ENCODE measurements at places on chromosomes 3 and 15.

GRCh38 chr3:14474363-14475081 lies 65.6 kb downstream of the GRIP2 start:
- DNase-seq, result no peak

GRCh38 chr3:66885326-66886000 lies 112.6 kb upstream of the KBTBD8 start:
- no peak for DNase-seq

- no peak for DNase-seq
Measured at GRCh38 chr3:31041161-31041978, 146.9 kb upstream of the GADL1 start.

DNA sequence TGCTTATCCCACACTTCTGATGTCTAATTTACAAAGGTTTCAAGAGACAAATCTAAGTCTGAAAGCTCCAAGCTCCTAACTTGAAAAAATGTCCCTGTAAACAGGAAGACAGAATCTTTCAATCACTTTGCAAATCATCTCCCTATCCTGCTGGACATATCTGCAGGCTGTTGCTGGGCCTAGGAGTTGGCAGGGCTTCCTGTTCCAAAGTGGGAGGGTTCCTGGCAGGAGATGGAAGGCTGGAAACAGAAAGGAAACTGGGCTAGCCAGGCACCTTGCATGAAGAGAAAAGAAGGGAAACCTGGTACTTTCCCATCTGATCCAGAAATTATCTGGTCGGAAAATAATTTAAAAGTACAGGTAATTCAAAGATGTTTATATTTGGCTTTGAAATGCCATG lies 227.3 kb upstream of the IL12A start:
- no peak for DNase-seq

DNA sequence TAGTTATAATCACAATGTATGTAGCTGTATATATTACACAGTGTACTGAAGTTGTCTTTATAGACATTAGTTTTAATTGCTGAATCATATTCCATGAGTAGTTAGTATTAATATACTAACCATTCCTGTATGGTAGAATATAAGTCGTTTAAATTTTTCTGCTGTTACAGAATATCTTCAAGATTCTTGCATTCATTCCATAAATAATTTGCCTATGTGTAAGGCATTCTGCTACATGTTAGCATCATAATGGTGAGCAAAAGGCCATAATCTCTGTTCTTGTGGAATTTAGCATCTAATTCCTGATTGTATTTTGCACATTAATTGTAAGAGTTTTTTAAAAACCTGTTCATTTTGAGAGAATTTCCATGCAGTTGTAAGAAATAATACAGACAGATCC lies 14.1 kb downstream of the GYG1 start:
- no peak for DNase-seq

GRCh38 chr15:63514531-63514943 lies 10.1 kb downstream of the USP3 start:
- no peak for DNase-seq

DNA sequence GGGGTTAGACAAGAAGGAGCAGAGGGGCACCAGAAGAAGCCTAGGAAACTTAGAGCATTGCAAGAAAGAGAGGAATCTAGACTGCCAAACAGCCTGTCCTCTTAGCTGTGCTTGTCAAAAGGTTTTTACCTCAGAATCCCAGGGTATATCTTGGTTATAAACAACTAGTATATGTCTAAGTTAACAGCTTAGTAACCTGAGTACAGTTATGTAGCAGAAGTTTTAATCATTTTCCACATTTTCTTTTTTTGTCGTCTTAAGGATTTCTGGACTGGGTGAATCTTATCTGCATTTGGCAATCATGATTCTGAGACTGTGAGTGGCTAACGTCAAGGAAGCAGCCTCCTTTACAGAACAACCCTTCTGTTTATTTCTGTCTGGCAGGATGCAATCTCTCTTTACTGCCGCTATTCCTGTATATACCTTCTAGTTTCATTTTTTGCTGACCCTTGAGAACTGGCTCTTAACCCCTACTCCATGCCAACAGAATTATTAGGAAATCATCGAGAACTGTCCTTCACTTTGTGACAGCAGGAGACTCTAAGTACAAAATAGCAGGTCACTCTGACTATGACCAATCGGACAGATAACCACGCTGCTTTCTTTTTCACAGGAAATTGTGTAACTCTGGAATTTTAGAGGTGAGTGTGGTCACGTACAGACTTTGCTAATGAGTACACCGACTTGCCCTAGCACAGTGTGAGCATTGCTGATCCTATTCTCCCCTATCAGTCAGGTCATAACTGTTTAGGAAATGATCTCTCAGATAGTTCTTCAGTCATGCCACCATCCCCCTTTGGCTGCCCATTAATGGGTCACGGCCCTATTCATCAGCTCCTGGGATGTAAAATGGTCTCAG lies 3.3 kb upstream of the CP start:
- no peak for DNase-seq

DNA sequence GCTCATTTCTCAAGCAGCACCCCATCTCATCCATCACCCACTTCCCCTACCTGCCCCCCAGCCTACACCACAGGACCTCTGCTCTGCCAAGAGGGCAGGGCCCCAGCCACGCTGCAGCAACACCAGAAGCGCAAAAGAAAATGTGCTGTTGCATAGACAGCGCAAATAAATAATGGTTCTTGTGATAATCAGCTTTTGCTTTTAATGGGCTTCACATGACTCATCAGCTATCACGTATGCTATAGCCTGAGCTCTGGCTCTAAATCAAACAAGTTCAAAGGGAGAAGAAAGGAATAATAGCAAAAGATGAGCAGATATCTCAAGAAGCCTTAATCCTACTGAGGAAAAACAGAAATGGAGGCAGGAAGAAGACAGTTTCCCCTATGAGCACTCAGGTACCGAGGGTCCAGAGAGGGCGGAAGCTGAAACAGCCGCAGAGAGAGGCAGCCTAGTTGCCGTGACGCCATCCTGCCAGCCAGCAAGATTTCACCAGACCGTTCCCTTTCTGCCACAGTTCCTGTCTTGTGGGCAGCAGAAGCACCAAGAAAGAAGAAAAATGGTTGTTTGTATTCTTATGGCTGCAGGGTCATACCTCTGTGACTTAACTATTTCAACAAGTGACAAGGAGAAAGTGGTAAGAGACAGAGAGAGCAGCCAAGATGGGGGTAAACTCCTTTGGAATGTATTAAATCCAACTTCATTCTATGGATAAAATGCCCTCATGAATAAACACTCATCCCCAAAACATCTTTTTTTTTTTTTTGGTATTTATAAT lies 22.0 kb downstream of the RAB27A start:
- peak; percentile 64 for DNase-seq

GRCh38 chr15:60162968-60163355 lies 158.9 kb downstream of the FOXB1 start:
- no peak for DNase-seq

GRCh38 chr3:53243165-53243564 lies 12.7 kb downstream of the TKT start:
- DNase-seq, result no peak

- DNase-seq, result no peak
Measured at GRCh38 chr3:17420668-17421067, 321.8 kb downstream of the TBC1D5 start.

- DNase-seq, result no peak
Measured at GRCh38 chr3:57911593-57911992, 96.6 kb upstream of the FLNB start.

DNA sequence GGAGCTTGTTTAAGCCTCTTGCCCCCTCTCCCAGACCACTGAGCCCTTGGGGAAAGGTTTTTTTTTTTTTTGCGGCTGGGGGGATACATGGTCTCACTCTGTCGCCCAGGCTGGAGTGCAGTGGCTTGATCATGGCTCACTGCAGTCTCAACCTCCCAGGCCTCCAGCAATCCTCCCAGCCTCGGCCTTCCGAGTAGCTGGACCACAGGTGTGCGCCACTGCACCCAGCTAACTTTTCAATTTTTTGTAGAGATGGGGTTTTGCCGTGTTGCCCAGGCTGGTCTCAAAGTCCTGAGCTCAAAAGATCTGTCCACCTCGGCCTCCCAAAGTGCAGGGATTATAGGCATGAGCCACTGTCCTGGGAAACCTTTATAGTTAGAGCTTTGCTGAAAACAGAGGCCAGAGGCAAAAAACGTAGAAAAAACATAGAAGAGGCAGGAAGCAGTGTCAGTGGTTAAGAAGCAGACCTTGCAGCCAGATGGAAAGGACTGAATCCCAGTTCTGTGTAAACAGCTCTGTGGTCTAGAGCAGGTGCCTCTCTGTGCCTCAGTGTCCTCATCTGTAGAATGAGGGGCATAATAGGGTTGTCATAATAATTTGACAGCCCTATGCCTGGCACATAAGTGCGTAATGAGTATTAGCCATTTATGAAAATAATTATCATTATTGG lies 33.1 kb downstream of the CMTM7 start:
- no peak for DNase-seq

DNA sequence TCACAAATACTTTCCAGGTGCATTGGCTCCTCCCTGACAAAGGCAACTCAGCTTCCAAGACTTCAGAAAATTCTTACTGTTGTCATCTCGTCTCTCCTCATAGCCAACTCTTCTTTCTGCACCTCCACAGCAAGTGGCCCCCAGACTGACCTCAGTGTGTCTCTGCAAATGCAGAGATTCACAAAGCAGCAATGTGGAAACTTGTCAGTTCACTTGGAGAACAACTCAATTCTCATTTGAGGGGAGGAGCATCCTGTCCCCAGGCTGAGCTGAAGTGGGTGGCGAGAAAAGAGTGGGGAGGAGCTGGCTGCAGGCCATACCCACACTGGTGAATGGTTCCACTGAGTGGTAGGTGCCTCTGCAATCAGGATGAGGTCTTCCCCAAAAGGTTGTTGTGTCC lies 248.7 kb upstream of the IL12A start:
- DNase-seq, result no peak

DNA sequence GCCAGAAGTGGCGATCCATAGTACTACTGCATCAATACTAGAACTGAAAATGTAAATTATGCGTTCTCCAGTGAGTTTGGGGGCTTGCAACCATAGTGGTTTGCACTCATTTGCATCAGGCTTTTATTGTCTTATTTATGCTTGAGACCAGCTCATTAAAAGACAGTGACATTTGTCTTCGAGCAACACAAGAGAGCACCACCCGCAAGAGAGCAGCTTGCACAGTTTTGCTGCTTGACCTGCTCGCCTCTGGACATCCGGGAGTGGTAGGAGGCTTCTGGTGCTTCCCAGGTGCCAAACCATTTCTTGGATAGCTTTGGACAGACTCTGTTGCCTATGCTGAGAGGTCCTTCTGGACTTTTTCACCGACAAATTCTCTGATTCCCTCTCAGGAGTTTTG lies 294.6 kb downstream of the MEX3B start:
- DNase-seq, result no peak

DNA sequence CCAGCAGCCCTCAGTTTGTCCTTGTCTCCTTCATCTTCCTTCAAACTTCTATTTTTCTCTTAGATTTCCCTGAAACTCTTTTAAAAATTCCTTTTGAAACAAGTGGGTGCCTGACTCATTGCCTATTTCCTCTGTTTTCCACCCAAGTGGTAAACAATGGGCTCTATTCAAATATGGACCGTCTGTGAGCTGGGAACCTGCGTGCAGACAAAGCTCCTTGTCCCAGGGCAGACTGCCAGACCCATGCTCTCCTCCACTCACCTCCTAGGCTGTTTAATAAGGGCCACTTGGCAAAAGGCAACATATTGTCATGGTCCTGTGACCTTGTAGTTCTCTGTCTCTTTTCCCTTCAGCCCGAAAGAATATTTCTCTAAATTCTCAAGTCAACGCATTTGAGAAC lies 332.7 kb upstream of the THBS1 start:
- no peak for DNase-seq

GRCh38 chr3:107198581-107199181 lies 178.6 kb upstream of the CCDC54 start:
- no peak for DNase-seq

- no peak for DNase-seq
Measured at GRCh38 chr3:34408088-34408487, 609.7 kb downstream of the PDCD6IP start.

- no peak for DNase-seq
Measured at GRCh38 chr15:35696767-35697231, 150.8 kb upstream of the DPH6 start.

- peak; percentile 60 for DNase-seq
Measured at GRCh38 chr15:68818066-68818768, 2.5 kb downstream of the ANP32A start.

GRCh38 chr3:140536926-140537726 lies 140.7 kb upstream of the TRIM42 start:
- DNase-seq, result no peak

DNA sequence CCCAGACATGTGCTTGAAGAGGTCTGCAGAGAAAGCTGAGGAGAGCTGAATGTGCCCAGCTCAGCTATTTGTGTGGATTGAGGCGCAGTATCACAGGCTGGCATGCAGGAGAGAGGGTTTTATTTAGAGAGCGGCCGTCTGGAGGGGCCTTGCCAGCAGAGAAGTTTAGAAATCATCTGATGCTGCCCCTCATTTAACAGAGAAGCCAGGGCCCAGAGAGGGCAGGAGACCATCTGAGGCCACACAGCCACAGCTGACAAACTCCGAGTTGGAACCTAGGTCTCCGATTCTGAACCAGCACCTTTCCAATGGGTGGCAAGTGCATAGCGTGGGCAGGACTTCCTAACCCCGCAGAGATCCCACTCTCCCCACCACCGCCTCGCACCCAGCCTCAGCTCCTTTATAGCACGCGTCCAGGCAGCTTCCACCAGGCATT lies 101.0 kb downstream of the LSM3 start:
- DNase-seq, result no peak

- DNase-seq, result no peak
Measured at GRCh38 chr15:74043425-74044266, 38.7 kb downstream of the GOLGA6A start.

- DNase-seq, result no peak
Measured at GRCh38 chr3:68479779-68480178, 452.6 kb downstream of the TAFA4 start.

DNA sequence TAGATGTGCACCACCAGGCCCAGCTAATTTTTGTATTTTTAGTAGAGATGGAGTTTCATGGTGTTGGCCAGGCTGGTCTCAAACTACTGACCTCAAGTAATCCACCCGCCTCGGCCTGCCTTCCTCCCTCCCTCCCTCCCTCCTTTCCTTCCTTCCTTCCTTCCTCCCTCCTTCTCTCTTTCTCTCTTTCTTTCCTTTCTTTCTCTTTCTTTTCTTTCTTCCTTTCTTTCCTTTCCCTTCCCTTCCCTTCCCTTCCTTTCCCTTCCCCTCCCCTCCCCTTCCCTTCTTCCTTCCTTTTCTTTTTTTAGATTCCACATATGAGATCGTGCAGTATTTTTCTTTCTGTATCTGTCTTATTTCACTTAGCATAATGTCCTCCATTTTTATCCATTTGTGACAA lies 81.3 kb downstream of the FAM81A start:
- DNase-seq, result no peak

DNA sequence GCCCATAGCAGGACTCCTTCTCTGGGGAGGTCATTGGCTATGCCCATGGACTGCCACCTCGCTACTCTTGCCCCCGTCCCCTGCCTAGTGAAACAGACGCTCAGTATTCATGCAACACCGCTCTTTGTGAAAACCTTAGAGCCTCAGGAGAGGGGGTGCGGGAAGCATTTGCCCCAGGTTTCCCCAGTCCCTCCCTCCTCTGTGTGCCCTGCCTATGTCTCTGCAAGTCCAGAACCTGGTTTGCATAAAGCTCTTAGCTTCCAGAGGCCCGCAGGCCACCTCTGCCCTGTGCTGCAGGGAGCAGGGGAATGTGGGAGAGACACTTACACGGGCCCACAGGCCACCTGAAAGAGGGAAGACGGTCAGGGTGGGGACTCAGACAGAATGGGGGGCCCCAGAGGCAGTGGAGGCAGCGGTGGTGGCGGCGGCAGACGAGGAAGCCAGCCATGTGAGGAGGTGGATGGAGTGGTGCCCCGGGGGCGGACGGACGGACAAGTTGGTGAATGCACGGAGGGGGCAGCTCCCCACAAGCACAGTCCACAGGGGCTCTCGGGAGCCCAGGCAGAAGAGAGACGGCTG lies 33.8 kb upstream of the CTSH start:
- DNase-seq, result no peak

All from T follicular helper cell (primary cell).